ENCODE measurements at places on chromosomes 12 and 14.

GRCh38 chr12:3744229-3744901 lies 8.5 kb downstream of the CRACR2A start:
- DNase-seq: no peak

GRCh38 chr12:116321913-116322312 lies 44.4 kb upstream of the MED13L start:
- DNase-seq: no peak

- peak; percentile 54 for DNase-seq
Observed at GRCh38 chr14:75518625-75519024, 3.6 kb upstream of the BATF start.

DNA sequence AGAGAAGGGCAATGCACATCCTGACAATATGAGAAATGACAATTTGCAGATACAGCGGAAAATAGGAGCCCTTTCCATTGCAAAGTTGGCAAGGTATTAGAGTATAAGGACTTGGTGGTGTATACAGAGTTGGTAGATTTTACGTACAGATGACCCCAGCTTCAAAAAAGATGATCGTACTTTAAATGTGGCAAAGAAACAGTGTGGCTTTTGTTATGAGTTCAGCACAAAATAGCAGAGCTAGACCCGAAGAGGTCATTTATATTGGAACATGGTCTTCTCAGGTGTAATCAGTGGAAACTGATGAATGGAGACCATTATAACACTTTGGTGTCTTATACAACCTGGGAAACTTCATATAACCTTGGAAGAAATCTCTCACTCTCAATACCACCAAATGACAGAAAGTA lies 2.3 kb downstream of the CLEC2B start:
- DNase-seq: peak; percentile 30

- no peak for DNase-seq
Observed at GRCh38 chr12:132804426-132804861, 24.2 kb downstream of the GOLGA3 start.

- no peak for DNase-seq
Observed at GRCh38 chr12:58026426-58026825, 85.1 kb downstream of the ATP23 start.

DNA sequence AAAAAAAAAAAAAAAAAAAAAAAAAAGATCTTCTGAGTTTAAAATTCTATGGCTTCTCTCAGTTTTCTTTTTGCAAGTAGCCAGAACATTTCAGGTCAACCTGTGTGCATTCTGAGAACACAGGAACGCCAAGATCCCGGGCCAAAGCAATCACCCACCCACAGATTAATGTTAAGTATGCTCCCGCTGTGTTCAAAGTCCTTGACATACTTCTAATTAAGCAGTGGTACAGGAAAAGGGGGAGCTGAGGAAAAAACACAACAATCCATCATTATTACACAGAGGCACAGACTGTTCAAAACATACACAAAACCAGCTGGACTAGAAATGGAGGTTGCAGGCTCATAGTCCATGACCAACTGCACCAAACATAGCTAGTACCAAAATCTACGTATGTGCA lies 2.8 kb downstream of the FBXO21 start:
- no peak for DNase-seq

DNA sequence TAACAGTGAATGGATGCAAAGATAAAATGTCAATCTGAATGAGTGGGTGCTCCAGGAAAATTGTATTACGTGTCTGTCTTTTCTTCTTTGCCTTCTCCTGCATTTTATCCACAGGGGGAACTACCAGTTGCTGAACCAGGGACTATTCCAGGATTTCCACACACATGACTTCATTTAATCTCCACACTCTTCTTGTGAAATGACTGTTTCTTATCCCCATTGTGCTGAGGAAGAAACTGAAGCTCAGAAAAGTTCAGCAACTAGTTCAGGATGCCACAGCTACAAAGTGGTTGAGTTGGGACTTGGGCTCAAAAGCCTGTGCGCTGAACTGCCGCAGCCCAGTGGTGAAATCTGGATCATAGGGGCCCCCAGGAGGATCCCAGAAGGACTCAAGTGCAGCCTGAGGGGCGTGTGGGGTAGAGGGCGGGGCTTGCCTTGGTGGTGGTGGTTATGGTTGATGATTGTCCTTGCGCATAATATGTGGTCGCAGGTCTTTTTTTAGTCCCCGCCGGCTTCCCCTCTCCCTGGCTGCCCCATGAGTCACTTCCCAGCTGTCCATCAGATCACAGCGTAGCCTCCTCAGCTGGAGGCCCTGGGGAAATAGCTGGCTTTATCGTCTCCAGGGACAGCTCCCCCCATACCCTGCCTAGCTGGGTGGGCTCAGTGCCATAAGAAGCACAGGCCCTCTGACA lies 235.2 kb upstream of the CRY1 start:
- no peak for DNase-seq

DNA sequence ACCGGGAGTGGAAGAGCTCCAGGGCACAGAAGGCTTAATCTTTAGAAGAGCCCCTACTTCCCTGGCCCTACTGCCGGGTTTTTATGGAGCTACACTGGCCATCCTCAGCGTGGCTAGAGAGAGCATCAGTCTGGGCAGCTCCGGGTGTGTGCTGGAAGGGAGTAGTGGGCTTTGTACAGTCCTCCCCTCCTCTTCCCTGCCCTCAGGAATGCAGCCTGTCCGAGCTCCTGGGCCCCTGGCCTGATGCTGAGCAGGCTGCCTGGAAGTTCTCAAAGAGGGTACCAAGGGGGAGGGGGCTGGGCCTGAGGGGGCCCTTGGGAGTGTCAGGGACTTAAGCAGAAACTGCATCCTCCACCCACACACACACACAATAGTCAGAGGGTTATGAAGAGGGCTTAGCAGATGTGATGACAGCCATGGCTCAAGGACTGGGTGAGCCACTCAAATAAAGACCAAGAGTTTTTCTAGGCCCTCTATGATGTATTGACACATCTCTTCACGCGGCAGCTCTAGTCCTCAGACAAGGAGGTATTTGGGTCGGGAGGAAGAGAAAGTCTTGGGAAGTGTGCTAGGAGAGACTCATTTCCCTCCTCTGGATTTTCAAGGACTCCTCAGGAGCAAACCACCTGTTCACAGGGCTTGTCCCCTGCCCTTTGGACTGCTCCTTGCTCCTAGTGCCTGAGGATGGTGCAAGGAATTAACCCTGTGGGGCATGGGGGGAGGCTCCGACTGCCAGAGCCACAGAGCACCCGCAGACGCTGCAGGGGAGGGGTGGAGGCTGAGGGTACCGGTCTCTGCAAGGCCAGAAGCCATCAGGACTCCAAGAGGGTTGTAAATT lies 16.5 kb upstream of the FIGNL2 start:
- no peak for DNase-seq

- DNase-seq: no peak
Observed at GRCh38 chr14:33402604-33403003, 463.9 kb downstream of the NPAS3 start.
